ENCODE measurements at places on chromosomes 7 and 10.

GRCh38 chr7:75712517-75713361, 26.0 kb downstream of the HIP1 start:
- DNase-seq: no peak

GRCh38 chr10:33005322-33006301, 47.6 kb upstream of the ITGB1 start:
- DNase-seq: no peak

DNA sequence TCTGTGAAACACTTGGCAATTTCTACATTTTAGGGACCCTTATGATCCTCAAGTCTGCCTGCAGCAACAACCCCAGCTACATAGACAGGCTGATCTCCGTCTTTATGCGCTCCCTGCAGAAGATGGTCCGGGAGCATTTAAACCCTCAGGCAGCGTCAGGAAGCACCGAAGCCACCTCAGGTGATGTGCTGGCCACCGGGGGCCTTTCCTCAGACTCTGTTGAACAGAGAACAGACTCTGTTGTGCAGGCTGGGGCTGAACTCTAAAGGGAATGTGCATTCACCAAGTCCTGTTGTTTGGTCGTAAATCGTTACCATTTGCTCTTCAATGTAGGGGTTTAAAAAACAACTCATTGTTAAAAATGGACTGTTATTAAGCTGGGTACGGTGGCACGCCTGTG, 86.3 kb downstream of the TRRAP start:
- DNase-seq: no peak

DNA sequence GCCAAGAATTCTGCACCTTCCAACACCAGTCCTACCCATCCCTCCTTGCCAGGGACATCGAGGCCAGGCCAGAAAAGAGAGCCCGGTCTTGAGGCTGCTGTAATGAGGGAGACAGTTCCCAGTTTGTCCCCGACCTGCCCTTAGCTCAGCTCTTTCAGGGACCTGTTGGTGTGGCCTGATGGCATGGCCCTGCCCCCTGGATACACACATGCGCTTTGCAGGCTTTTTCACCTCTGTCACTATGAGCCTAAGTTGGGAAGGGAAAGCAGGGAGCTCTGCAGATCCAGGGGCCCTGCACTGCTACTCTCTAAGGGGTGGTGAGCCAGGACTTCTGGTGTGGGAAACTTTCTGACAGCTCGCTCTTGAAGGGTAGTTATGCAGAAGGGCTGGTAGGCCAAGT, 2.1 kb downstream of the SCD start:
- DNase-seq: no peak

DNA sequence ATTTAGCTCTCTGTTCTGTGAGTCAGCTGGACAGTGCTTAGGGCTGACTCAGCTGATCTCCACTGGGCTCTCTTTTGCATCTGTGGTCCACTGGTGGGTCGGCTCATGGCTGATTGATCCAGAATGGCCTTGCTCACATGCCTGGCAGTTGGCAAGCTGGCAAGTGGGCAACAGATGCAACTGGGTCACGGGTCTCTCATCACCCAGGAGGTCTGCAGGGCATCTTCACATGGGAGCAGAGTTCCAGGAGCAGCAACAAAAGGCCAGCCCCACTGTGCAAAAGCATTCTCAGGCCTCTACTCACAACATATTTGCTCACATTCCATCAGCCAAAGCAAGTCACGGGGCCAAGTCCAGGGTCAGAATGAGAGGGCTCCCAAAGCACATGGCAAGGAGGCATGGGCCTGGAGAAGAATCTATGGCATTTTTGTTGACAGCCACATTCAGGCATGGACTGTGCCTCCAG, 98.8 kb downstream of the OAT start:
- DNase-seq: no peak

- DNase-seq: no peak
Observed at GRCh38 chr10:99854860-99855259, 72.4 kb downstream of the ABCC2 start.

- DNase-seq: no peak
Observed at GRCh38 chr7:80637911-80638765, at the start of gene CD36. Gene CD36, plus strand, starts transcription at chr7:80638642. Its CDS starts 8,099 bp downstream, at chr7:80646741.

DNA sequence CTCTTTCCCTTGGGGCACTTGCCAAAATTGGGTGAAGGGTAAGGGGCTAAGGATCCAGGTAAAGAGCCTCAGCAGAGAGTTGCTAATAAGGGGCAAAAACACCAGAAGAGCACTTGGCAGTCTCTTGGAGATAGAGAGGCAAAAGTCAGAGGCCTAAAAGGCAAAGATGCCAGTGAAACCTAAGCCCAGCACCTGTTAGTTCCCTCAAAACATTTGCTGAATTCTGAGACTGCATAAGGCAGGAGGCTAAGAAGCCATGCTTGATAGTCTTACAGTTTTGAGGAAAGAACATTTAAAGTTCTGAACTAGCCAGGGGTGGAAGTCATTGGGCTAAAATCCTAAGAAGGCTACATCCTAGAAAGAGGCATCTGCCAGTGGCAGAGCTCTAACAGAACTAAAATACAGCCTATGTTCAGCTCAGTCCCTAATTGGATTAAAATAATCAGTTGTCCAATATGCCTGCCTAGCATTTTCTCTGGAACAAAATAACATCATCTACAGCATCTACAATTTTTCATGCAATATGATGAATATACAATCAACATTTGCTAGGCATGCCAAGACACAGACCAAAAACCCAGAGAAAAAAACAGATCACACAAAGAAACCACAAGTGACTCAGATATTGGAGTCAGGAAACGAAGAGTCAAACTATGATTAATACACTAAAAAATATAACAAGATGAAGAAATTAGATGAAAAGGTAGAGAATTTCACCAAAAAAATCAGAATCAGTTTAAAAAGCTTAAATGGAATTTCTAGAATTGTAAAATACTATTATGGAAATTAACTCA, 7.7 kb downstream of the HTR7 start:
- DNase-seq: no peak

- DNase-seq: no peak
Observed at GRCh38 chr10:3584926-3585784, 199.9 kb downstream of the KLF6 start.

DNA sequence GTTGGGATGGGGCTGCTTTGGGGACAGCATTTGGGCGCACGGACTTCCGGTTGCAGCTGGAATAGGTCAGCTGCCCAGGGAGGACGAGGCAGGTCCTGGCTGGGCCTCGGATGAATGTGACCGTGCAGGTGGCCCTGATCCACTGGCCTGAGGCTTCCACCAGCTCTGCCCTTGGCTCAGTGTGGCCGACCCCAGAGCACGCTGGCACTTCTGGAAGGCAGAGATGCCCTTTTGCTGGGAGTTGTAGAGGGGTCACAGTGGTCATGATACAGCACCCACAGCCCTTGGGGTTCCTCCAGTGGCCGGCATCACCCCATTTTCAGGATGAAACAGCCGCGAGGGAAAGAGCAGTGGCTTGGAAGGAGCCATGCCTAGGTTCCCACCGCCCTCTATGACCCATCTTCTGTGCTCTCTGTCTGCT, 19.0 kb downstream of the ADCY1 start:
- no peak for DNase-seq

- no peak for DNase-seq
Observed at GRCh38 chr7:33750177-33750576, 155.2 kb upstream of the BMPER start.

DNA sequence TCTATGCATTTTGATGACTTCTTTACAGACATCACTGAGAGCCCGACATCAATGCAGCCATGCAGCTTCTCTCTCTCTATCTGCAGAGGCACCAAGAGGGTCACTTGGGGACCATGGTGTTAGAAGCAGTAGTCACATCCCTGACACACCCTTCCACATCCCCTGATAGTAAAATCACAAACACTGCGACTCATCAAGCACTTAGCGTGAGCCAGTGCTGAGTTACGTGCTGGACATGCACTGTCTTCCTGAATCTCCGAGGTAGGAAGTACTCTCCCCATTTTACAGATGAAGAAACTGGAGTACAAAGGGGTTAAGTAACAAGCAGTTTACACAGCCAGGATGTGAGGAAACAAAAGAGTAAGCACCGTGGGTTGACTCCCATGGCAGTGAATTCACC, 109.2 kb downstream of the OSBPL3 start:
- no peak for DNase-seq

DNA sequence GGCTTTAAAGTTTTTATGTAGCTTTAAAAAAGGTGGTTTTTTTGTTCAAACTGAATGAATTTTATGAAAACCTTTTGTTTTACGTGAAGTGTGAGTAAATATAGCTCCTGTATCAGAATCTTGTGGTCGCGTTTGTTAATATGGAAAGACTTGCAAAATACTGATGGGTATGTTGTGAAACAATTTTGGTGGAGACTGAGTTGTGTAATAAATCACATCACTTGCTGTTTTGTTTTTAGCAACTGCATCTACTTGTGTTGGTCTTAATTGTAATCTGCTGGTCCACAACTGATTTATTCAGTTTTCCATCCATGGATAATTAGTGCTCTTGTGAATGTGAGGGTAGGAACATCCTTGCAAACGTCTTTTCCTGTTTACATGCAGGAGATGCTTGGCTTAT, 10.5 kb downstream of the PLXDC2 start:
- no peak for DNase-seq

DNA sequence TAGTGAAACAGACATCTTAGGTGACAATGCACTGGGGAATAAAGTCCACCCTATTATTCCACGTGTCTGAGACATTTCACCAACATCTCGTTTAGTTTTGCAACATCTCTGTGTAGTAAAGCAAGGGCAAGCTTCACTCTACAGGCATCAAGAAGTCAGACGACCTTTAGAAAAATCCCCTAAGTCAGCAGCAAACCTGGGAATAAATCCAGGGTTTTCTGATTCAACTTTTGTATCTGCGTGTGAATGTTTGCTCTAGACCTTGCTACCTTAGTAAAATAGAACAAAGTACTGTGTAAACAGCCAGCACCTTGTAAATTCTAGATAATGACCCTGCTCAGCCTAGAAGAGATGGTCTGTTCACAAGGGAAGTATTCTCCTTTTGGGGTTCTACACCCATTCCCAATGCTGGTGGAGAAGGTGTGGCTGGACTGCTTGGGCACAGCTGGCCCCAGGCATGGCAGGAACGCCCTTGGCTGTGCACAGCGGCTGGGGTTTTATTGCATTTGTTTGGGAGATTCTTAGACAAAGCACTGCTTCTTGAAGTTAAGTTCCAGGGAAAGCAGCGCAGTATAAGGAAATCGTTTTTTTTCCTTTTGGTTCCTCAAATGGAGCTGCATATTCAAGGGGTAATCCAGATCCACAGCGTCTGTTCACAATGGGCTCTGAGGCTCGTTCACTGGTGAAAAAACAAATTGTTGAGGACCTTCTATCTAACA, 38.3 kb upstream of the GALNTL5 start:
- DNase-seq: no peak

GRCh38 chr10:100140070-100140469, 45.8 kb downstream of the ERLIN1 start:
- no peak for DNase-seq

- DNase-seq: no peak
Observed at GRCh38 chr7:29971566-29972314, 17.9 kb downstream of the SCRN1 start.

DNA sequence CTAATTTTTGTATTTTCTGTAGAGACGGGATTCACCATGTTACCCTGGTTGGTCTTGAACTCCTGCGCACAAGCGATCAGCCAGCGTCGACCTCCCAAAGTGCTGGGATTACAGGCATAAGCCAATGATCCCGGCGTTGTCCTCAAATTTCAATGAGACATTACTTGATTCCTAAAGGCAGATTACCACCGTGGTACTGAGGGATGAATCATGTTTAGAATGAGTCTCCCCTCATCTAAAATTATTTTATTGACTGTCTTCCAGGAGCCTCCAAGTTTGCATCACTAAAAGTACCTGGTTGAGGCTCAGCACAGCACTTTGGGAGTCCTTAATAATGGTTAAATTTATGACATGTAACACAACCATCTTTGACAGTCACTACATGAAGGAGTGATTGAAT, 142.2 kb upstream of the AKR1E2 start:
- no peak for DNase-seq

GRCh38 chr7:49817279-49817678, 43.8 kb downstream of the VWC2 start:
- DNase-seq: no peak

GRCh38 chr10:3782451-3783315, 2.3 kb downstream of the KLF6 start:
- DNase-seq: no peak

DNA sequence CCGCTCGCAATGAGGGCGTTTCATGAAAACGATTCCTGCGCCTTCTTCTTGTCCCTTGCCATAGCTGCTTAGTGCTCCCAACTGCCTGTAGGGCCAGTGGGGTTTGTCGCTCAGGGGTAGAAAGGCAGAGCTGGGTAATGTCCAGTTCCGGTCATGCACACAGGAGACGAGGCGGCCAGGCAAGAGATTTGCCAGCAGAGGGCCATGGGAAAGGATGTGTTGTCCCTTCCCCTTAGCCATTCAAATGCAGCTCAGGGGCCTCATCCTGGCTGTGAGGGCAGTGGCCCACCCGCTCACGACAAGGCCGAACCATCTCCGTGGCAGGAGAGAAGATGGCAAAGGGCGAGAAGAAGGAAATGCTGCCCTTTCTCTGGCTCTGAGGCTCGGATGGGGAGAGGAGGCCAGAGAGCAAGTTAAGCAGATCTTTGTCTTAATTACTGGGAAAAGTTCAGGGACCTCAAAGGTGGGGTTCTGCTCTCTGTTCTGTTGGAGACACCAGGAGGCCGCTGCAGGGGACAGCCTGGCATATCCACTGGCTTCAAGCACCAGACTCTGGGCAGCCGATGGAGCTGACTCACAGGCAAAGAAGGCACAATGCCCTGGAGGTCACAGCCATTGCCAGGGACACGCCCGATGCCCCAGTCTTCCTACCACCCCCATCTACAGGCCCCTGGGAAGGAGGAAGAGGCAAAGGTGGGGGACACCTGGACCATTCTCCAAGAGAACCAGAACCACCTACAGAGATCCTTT, 534.8 kb upstream of the MGMT start:
- no peak for DNase-seq

- no peak for DNase-seq
Observed at GRCh38 chr7:153381275-153382040, 621.9 kb downstream of the ACTR3B start.

DNA sequence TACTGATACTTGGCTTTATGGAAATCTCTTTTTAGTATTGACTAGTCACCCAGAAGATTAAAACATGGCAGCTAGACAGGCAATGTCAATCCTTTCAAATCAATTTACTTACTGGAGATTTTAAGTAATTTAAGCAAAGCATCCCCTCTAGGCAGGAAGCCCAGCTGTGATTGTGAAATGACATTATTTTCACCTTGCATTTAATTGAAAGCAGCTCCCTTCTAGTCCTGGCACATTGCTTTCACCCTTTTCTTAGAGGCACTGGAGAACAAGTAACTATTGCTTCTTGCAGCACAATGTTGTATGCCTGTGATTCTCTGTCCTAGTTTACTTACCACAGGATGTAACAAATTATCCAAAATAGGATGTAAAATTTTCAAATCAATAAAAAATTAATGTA, 13.3 kb downstream of the ST7 start:
- DNase-seq: no peak
